ENCODE measurements at places on chromosomes 11 and 22.

GRCh38 chr22:30354644-30355043 is 2.0 kb downstream of the SF3A1 start:
- DNase-seq, result no peak

GRCh38 chr11:126702987-126703386 is 297.6 kb downstream of the KIRREL3 start:
- DNase-seq, result peak; percentile 71

- peak; percentile 78 for DNase-seq
These were observed 35.0 kb upstream of the JAM3 start for GRCh38 chr11:134033696-134034491.

DNA sequence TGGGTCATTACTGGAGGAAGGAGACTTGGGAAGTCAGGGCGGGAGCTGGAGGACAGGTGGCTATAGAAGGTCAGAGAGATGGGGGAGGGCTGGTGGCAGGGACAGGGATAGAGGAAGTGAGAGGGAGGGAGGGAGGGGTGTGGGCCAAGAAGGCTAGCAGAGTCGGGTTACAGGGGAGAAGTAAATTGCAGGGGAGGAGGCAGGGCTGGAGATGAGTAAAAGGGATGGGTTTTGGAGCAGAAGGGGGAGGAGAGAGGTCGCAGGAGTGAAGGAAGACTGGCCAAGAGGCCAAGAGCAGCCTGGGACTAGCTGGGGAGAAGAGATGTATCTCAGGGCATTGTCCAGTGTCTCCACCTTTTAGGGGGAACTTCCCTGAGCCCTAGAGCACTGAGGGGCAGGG is 33.0 kb downstream of the LRRC10B start:
- no peak for DNase-seq

DNA sequence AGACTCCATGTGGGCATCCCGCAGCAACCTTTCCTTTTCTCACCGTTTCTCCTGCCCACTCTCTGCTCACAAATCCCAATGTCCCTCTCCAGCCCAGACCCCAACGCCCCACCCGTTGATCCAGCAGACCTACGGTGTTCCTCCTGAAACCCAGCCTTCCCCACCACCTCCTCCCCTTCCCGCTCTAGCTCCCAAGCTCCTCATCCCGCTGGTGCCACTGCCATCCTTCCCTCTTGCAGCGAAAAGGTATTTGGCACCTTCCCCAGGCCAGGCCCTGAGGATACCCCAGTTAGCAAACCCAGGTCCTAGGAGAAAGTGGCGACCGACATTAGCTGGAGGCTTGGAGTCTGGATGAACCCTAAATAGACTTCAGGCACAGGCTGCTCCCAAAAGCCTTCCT is 84.0 kb upstream of the RTL6 start:
- DNase-seq, result no peak

DNA sequence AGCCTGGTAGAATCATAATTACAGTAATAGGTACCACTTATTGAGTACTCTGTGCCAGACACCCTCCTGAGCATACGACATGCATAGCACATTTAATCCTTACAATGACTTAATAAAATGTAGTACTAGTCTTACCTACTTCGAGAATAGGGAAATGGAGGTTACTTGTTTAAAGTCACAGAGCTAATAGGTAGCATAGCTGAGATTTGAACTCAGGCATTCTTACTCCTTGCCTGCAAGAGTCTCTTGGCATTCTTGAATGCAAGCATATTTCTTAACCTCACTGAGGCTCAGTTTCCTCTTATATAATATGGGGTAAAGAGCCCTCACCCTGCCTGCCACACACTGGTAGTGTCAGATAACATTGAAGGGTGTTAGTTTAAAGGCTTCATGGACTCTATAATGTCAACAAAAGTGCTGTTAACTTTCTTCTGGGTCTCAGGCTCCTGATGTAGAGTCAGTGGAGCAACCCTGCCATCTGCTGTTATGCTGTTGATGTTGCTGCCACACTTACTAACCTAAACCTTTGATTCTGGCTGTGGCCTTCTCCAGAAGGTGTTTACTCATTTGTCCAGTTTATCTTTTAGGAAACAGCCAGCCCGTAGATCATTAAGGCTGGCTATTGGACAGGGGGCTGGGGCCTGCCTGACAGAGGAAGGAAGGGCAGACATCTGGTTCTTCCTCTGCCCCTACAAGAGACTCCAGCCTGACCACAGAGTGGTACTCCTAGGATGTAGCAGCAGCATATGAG is 18.9 kb downstream of the LIMK2 start:
- DNase-seq, result peak; percentile 85

DNA sequence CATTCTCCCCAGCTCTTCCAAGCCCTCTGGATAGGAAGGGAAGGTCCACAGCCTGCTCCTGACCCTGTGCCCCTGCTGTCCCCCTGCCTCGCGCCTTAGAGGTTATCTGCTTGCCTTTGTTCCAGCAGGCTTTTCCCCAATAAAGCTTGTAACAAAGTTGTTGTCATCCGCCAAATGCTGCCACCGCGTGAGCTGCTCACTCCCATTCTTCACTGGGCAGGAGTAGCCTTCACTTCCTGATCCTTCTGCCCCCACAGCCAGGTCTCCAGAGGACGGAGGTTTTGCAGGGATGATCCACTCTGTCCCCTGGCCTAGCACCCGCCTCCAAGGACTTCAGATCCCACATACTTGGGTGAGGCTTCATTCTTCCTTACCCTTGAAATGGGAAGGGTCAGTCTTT is 94.0 kb upstream of the RASSF10 start:
- DNase-seq, result no peak

GRCh38 chr11:109349276-109350080 is 72.5 kb upstream of the C11orf87 start:
- DNase-seq, result no peak

DNA sequence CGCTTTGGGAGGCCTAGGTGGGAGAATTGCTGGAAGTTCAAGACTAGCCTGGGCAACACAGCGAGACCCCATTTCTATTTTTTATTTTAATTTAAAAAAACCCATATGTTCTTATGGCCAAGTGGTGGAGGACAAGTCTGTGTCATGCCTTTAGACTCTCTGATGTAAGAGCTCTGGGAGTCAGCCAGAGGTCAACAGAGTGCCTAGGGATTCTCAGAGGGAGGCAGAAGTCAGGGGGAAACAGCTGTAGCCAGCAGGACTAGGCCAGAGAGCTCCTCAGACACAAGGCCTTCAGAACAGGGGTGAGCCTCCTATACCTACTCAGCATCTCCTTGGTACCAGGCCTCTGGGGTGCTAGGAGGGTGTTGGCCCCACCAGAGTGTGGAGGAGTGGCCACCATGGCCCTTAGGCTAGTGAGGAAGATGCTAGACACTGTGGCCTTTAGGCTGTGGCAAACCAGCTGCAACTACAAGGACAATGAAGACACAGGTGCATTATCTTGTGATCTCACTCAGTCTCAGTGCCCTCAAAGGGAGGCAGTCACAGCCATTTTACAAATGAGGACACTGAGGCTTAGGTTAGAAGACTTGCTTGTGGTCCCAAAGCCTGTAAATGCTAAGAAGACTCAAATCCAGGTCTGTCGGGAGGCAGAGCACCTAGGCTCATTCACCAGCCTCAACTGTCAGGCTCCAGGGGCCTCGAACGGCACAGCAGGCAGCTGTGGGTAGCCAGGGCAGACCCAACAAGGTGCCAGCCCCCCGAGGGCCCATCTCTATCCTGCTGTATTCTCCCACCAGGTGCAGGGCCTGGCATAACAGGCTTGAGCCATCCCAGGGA is 5.0 kb downstream of the ZP1 start:
- DNase-seq, result no peak

- no peak for DNase-seq
These were observed 1328.7 kb upstream of the RAG2 start for GRCh38 chr11:37926772-37927171.

DNA sequence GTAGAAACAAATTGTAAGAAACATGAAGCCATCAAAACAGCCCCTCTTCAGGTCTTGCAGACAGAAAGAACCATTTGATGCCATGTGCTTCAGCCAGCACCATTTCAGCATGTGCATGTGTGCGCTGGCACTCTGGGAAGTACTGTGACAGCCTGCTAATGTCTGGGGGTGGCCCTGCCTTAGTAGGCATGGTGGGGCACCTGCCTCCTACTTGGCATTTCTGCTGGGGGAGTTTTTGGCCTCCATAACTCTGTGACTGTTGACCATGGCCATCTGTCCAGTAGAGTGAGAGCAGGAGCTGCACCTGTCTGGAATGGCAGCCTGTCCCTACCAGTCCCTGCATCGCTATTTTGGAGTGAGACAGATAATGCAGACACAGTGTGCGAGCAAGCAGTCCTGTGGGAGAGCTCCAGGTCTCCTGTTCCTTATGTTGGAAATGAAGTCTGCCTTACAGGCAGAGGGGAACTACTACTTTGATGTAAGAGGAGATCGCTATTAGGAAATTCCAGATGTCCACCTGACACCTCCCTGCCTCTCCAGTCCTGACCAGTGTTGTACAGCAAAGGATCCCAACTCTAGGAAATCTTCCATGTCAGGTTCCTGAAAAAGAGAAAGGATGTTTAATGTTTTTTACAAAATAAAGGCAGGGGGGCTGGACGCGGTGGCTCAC is 102.5 kb downstream of the ATXN10 start:
- DNase-seq, result no peak

GRCh38 chr22:50260801-50261614 is 475 bp downstream of the MAPK12 start:
- DNase-seq, result no peak

DNA sequence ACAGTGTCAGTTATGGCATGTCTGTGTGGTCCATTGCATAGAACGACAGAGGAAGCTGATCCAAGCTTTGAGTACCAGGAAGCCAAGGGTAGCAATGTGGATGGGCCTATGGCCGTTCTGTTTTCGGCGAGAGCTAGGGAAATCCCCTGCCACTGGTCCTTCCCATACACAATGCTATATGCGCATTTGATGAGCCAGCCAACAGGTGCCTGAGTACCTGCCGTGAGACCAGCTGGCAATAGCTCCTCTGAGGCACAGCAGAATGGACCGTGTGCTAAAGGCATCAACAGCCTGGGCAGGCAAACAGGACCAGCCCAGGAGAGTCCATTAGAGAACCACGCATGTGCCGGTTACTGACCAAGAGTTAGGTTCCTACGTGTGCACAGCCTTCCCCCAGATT is 753.0 kb downstream of the NTM start:
- no peak for DNase-seq

DNA sequence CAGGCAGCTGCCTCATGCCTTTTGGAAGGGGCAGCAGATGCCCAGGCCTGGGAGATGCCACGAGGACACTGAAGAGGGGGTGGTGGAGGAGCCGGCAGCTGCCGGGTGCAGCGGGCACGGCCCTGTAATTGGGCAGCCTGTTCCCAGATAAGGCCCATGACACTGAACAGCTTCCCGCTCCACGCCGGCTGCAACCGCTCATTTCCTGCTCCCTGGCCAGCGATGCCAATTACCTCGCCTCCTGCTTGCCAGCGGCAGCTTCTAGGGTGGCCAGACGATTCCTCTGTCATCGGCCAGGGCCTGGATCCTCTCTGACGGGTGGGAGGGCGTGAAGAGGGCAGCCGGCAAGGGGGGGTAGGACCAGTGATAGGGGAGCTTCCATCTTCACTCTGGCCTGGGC is 22.8 kb downstream of the FLRT1 start:
- DNase-seq, result no peak

- no peak for DNase-seq
These were observed 46.5 kb downstream of the GNB1L start for GRCh38 chr22:19807914-19808872.

DNA sequence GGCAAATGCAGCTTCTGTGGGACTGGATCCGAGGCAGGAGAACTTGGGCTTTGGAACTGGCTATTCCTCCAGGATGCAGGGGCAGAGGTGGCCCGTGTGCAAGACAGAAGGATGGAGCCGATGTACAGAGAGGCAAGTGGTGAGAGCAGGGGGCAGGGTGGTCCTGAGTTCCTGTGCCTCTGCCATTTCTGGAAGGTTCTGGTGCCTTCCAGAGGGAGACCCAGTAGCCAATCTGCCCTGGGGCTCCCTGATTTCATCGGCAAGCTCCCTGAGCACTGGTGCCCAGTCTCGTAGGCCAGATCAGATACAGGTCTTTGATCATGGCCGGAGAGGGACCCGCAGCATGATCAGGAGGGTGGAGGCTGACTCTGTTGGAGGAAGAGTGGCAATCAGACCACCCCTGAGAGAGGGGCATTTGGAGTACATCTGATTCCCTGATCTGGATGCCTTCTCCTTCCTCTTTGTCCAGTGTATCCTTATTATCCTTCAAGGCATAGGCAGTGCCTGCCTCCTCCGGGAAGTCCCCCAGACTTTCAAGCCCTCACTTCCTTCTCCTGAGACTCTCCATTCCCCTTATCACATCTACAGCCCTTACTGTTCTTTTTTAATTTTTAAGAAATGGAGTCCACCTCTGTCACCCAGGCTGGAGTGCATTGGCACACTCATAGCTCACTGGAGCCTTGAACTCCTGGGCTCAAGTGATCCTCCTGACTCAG is 9.7 kb downstream of the MRGPRD start:
- no peak for DNase-seq

DNA sequence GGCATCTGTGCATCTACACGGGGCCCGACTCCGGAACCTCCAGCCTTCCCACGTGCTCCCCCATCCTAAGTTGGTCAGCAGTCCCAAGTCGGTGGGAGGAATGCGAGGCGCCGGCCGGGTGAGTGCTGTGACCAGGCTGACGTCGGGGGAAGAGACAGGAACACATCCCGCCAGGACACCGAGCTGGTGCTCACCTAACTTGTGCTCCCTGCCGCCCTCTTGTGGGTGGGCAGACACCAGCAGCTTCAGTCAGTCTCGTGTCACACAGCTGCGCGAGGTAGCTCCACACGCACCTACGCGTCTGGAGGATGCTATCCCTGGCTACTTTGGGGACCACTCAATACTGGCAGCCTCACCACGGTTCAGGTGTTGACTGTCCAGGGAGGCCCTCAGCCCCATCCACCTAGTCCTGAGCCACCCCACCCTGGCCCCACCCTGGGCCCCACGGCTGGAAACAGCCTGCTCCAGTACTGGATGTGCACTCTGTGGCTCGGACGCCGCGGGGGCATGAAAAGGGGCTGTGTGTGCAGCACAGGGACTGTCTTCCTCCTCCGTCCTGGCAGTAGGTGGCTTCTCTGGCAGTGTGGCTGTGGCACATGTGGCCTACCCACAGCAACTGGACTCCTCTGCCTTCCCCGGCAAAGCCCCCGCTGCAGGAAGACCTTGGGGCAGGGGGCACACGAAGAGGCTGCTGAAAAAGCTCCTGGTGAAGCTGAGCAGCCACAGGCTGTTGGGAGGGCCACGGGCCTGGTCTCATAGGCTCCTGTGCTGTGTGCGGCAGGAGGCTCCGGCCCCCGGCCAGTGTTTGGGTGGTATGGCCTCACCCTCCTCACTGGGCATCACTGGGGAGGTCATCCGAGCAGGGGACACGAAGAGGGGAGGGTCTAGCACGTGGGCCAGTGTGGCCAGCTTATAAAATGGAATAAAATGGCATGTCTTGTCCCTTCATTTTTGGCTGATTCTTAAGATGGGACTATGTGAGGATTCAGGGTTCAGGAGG is 11.2 kb upstream of the BID start:
- no peak for DNase-seq

DNA sequence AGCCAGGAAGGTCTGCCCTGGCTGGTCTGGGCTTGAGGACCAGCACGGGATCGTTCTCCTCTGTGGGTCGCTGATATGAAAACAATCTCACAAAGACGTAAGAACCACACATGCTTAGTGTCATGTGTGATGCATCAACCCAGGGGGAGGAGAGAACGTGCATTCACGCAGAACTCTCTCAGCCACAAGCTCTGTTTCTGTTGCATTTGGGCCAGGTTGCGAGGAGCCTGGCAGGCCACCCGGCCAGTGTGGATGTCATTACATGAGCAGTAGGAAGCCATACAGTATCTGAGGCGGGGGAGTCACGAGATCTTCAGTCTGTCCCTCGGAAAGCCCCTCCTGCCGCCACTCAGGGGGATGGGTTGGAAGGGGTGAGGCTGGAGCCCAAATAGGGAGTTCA is 53.1 kb upstream of the KCNQ1OT1 start:
- no peak for DNase-seq

- peak; percentile 47 for DNase-seq
These were observed 5.4 kb downstream of the TRABD start for GRCh38 chr22:50190941-50191741.

Data from pons (tissue), 1 donor.